ENCODE measurements at places on chromosomes 2 and 18. TPM values are rescaled to one million over a fixed set of nuclear protein-coding genes. Genes with fewer than 3 reads are reported as not detected.

GRCh38 chr2:9462313-9462712 is 12.0 kb upstream of the IAH1 start:
- H3K27ac ChIP-seq: no peak overlapping the region
- H3K4me1 ChIP-seq: no peaks in the 10 kb centered on the region
- no peak for DNase-seq
- no peak overlapping the region for H3K4me3 ChIP-seq

GRCh38 chr2:54059986-54060385 is 55.4 kb upstream of the ACYP2 start:
- no peaks in the 10 kb centered on the region for H3K27me3 ChIP-seq
- no peak overlapping the region for H3K4me3 ChIP-seq
- peaks cover 14% of the 10 kb centered on the region for H3K4me1 ChIP-seq
- H3K27ac ChIP-seq: peak overlapping the region; percentile 53
- no peaks in the 10 kb centered on the region for H3K36me3 ChIP-seq

DNA sequence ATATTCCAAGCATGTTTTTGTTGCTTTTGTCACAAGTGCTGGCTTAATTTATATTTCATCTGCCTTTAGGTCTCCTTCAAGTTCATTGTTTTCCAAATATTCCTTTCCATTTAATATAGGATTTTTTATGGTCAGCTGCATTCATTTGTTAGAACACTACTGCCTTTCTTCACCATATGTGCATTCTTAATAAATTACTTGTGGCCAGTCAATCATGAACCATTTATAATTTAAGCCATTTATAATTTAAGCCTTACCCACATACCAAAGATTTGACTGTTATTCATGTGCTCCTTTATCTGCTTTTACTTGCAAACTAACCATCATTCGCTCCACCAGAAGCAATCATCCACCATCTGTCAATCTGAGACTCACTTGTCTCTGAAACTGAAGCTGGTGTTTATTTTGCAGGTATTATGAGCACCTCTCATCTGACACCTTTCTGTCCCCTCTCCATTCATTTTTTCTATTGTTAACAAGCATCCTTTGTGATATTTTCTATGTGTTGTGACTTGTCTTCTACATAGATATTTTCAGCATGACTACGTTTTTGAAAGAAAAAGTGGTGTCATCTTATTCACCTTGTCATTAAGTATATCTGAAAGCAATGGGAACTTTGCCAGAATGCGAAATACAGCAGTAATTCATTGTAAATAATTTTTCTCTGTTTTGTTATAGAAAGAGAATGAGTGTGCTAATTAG is 786.8 kb downstream of the KCNJ3 start:
- H3K36me3 ChIP-seq: no peaks in the 10 kb centered on the region
- H3K27ac ChIP-seq: no peak overlapping the region
- no peak for DNase-seq
- no peaks in the 10 kb centered on the region for H3K27me3 ChIP-seq
- H3K4me1 ChIP-seq: no peaks in the 10 kb centered on the region

DNA sequence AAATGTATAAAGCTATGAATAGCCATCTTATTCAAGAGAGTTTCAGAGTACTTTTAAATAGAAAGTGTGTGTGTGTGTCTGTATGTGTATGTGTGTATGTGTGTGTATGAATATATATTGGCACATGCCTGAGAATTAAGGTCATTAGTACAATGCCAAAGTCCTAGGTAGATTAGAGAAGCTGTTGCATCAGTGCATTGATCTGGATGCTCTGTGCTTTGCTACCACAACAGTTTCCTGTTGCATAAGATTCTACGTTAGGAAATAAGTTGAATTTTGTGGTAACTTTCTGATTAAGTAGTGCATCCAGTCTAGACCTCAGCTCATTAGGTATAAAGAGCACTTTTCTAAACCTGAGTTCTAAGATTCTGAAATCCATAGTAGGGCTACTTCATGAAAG is 1102.8 kb upstream of the KLHL29 start:
- no peaks in the 10 kb centered on the region for H3K36me3 ChIP-seq
- no peaks in the 10 kb centered on the region for H3K4me1 ChIP-seq
- H3K27ac ChIP-seq: no peak overlapping the region

DNA sequence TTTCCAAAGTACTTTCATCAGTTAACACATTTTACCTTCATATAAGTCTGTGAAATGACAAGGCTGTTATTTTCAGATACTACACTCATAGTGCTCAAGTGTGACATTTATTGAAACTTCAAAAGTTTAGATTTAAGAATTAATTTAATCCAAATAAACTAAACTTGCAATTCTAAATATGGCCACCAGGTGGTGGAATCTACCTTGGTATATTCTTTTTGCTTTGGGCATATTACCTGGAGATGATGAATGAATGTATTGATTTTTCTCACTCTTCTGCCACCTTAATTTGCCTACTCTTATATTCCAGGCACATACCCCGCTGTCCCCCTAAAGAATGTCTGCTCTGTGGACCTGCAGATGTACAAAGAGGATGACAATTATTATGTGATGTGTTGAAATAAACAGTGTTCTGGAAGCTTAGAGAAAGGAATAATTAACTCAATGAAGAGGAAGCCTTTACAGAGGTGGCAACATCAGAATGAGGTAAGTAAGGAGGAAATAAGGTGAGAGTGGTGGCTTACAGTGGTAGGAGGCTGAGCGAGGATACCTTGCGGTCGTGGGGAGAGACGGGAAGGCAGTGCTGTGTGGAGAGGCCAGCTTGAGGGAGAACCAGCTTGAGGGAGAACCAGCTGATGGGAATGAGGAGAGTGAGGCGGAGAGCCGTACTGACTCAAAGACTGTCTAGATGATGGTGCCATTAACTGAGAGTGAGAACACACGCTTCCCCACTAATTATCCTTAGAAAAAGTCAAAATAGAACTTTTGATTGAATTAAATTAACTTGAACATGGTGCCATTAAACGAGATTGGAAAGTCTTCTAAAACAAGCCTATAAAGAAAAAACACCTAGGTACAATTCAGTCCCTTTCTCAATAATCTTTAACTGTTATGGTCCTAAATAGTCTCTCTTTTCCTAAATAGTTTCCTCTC is 179.5 kb downstream of the CELF4 start:
- H3K4me3 ChIP-seq: no peak overlapping the region
- DNase-seq: no peak
- no peak overlapping the region for H3K27ac ChIP-seq
- no peaks in the 10 kb centered on the region for H3K27me3 ChIP-seq
- no peaks in the 10 kb centered on the region for H3K36me3 ChIP-seq
- no peaks in the 10 kb centered on the region for H3K4me1 ChIP-seq

- H3K27ac ChIP-seq: peak overlapping the region; percentile 25
- H3K36me3 ChIP-seq: no peaks in the 10 kb centered on the region
- H3K27me3 ChIP-seq: no peaks in the 10 kb centered on the region
- peaks cover 49% of the 10 kb centered on the region for H3K4me1 ChIP-seq
- DNase-seq: peak; percentile 44
Measured at GRCh38 chr2:150567771-150568301, 80.4 kb upstream of the RND3 start.

GRCh38 chr2:160596441-160596840 is 102.8 kb upstream of the RBMS1 start:
- H3K4me3 ChIP-seq: no peak overlapping the region
- H3K27me3 ChIP-seq: no peaks in the 10 kb centered on the region
- no peaks in the 10 kb centered on the region for H3K4me1 ChIP-seq
- no peak overlapping the region for H3K27ac ChIP-seq

GRCh38 chr2:220332886-220333285 is 705.5 kb downstream of the SLC4A3 start:
- no peak for DNase-seq
- no peaks in the 10 kb centered on the region for H3K4me1 ChIP-seq
- H3K27ac ChIP-seq: no peak overlapping the region
- no peaks in the 10 kb centered on the region for H3K27me3 ChIP-seq
- H3K36me3 ChIP-seq: no peaks in the 10 kb centered on the region

DNA sequence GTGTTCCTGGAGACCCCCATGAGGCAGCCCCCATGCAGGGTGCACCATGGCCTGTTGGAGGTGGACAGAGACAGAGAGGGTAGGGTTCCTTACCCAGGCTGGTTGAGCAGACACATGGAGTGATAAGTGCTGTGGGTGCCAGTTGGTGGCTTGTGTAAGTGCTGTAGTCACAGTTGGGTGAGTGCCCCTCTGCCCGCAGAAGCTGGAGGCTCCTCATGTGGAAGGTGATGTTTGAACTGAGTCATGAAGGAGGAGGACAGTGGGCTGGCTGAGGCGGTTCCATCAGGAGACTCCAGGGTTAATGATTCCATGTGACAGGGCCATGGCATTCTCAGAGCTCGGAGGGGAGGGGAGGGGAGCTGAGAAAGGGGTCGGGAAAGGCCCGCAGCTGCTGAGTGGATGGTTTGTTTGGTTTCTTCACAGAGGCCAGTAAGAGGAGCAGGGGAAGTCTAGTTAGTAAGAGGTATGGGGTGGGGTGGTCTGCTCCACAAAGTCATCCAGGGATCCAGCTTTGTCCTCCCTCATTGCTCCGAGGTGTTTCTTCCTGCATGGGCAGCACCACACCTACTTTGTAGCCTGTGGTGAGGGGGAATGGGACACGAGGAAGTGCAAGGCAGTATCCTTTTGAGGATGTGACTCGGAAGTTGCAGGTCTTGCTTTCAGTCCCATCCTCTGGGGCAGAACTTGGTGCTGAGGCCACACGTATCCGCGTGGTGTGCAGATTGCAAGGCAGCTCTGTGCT is 13.6 kb downstream of the IMPA2 start:
- H3K27me3 ChIP-seq: no peaks in the 10 kb centered on the region
- no peak for DNase-seq
- no peaks in the 10 kb centered on the region for H3K36me3 ChIP-seq
- H3K27ac ChIP-seq: no peak overlapping the region
- no peak overlapping the region for H3K4me3 ChIP-seq

GRCh38 chr18:13218997-13219396 is 437 bp downstream of the LDLRAD4 start:
- peaks cover 77% of the 10 kb centered on the region for H3K27me3 ChIP-seq
- no peaks in the 10 kb centered on the region for H3K36me3 ChIP-seq
- no peak overlapping the region for H3K27ac ChIP-seq
- peak overlapping the region; percentile 47 for H3K4me3 ChIP-seq
- H3K4me1 ChIP-seq: peaks cover 14% of the 10 kb centered on the region

GRCh38 chr2:237704501-237705434 is 77.4 kb downstream of the LRRFIP1 start:
- peak; percentile 74 for DNase-seq
- H3K36me3 ChIP-seq: peaks cover 46% of the 10 kb centered on the region

GRCh38 chr2:219621935-219622334 is 5.5 kb upstream of the SLC4A3 start:
- H3K4me3 ChIP-seq: no peak overlapping the region
- DNase-seq: no peak
- H3K27ac ChIP-seq: no peak overlapping the region
- no peaks in the 10 kb centered on the region for H3K4me1 ChIP-seq

DNA sequence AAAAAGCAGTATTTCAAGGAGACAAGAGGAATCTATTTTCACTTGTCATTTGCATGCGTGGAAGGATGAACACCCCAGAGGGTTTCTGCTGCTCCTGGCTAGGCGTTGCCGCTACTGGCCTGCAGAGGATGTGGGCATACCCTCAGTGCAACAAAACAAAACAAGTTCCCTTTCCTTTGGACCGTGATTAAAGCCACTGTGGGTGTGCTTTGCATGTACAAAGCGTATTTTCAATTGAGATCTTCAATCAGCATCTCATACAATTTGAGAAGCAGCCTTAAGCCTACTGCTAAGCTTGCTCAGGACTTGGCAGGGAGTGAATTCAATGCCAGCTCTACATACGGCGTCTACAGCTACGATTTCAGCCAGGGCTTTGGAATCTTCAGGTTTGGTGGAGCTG is 298.4 kb downstream of the LPIN1 start:
- H3K4me1 ChIP-seq: peaks cover 17% of the 10 kb centered on the region
- DNase-seq: no peak
- no peaks in the 10 kb centered on the region for H3K36me3 ChIP-seq
- H3K27ac ChIP-seq: no peak overlapping the region
- no peak overlapping the region for H3K4me3 ChIP-seq
- no peaks in the 10 kb centered on the region for H3K27me3 ChIP-seq

- H3K36me3 ChIP-seq: no peaks in the 10 kb centered on the region
- no peak for DNase-seq
- no peak overlapping the region for H3K27ac ChIP-seq
- no peaks in the 10 kb centered on the region for H3K4me1 ChIP-seq
- no peak overlapping the region for H3K4me3 ChIP-seq
Measured at GRCh38 chr18:41134426-41134825, 820.6 kb upstream of the PIK3C3 start.

DNA sequence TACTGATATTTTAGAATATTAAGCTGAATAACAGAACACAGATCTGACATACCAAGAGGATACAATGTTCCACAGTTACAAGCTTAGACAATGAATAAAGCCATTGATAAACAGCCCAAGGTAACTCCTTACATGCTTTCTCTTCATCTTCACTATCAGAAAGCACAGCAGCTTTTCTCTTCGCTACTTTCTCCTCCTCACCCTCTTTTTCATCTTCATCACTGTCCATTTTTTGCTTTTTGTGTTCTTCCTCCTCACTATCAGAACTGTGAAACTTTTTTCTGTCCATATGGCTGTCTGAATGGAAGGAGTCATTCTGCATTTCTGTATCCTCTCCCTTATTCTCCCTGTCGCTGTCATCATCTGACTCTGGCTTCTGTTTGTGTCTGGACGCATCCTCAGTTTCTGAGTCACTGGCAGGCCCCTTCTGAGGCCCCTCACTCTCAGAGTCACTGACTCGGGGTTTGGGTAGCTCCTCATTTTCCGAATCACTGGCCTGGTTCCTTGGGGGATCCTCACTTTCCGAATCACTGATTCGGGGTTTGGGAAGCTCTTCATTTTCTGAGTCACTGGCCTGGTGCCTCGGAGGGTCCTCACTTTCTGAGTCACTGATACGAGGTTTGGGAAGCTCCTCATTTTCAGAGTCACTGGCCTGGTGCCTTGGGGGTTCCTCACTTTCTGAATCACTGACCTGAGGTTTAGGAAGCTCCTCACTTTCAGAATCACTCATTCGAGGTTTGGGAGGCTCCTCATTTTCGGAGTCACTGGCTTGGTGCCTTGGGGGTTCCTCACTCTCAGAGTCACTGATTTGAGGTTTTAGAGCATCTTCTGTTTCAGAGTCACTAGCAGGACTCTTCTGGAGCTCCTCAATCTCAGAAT is 21.5 kb downstream of the IWS1 start:
- H3K4me3 ChIP-seq: no peak overlapping the region
- H3K27me3 ChIP-seq: no peaks in the 10 kb centered on the region

Gene GALNT3
- 2.2 TPM for total RNA-seq

Gene CRYGD
- total RNA-seq: not detected

Gene ABCB11
- not detected for total RNA-seq

Gene AFG3L2
- 65.9 TPM for total RNA-seq

Gene COPS8
- total RNA-seq: 280 TPM

Gene UGT1A9
- total RNA-seq: not detected

Gene TIMM21
- total RNA-seq: 63.1 TPM

Gene AGBL5
- total RNA-seq: 22.8 TPM

Measured in SJSA1 (cell line).